ENCODE measurements at places on chromosomes 2 and 18.

DNA sequence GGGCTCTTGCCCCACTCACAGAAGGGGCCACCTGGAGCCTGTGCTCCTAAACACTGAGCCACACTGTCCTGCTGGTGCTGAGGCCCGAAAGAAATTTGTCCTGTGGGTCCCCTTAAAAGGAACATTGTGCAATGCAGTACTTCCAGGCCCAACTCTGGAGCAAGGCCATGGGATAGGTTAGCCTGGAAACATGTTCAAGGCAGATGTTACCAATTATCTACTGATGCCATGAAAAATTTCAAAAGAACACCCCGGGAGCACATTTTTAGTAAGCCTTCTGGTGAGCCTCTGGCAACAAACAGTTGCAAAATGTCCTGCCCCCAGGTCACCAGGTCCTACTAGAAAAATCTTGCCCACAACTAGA, 12.3 kb upstream of the PTMA start:
- DNase-seq: no peak

DNA sequence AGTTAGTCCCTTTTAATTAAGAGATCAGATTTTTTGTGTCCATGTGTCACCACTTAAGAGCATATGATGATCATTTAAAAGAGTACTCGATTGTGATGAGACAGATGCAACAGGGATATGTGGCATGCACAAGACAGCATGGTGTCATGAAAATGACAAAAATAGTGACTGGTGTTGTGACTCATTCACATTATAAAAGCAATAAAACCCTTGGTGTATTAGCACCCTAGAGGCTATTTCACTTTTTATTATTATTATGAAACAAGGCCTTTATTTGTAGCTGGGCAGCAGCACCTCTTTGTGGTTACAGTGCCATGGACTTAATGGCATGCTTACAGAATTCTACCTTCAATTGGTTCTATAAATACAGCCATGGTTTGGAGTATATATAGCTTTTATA, 1296.0 kb upstream of the ZEB2 start:
- no peak for DNase-seq

- no peak for DNase-seq
Observed at GRCh38 chr18:32072321-32072720, 19.4 kb upstream of the RNF138 start.

GRCh38 chr2:43179942-43180341, 46.5 kb downstream of the ZFP36L2 start:
- no peak for DNase-seq

DNA sequence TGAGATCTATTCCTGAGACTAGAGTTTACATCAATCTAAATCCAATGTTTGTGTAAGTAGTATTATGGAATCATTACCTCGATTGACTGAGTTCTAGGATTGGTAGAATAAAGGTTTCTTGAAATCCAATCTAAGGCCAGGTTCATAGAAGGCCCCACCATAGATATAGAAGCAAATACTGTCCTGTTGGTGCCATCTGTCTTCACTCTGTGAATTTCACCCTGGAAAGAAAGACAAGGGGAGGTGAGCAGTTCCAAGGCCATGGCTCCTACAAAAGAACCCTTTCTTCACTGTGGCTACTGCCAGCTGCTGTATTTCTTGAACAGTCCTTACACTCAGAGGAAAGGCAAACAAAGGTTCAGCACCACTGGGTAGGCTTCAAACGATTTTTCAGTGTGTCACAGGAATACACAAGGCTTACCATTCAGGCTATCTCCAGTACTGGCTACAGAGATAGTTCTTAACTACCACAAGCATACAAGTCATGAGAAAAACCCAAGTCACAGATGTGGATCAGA, 137.0 kb downstream of the LRP2 start:
- no peak for DNase-seq

DNA sequence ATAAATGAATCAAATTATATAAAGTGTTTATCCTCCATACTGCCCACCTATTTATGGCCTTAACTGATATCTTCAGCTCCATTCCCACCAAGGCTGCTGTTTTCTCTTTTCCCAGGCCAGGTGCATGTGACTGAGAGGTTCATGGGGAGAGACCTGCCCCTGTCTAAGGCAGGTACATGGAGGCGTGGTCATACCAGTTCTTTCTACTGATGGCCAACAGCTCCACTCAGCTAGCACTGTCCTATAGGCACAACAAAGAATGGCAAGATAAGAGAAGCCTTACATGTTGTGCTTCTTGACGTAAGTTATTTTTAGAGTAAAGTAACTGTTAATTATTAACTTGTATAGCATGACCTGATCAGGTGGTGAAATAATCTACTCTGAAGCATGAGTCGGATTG, 16.8 kb downstream of the AKAIN1 start:
- DNase-seq: no peak

DNA sequence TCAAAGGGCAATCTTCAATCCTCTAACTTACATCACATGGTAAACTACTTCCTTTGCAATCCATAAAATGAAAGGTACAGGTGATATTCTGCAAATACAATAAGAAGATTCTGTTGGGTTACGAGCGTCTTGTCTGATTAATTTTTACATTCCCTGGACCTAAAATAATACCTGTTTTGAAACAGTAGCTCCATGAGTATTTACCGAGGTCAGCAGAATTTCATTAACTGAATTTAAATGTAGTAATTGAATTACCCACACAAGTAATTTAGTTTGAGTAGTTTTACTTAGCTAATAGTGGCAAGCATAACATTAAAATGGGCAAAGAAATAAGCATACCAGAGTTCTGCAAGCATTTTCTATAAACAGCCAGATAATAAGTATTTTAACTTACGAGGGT, 652.0 kb downstream of the DPP10 start:
- DNase-seq: no peak

DNA sequence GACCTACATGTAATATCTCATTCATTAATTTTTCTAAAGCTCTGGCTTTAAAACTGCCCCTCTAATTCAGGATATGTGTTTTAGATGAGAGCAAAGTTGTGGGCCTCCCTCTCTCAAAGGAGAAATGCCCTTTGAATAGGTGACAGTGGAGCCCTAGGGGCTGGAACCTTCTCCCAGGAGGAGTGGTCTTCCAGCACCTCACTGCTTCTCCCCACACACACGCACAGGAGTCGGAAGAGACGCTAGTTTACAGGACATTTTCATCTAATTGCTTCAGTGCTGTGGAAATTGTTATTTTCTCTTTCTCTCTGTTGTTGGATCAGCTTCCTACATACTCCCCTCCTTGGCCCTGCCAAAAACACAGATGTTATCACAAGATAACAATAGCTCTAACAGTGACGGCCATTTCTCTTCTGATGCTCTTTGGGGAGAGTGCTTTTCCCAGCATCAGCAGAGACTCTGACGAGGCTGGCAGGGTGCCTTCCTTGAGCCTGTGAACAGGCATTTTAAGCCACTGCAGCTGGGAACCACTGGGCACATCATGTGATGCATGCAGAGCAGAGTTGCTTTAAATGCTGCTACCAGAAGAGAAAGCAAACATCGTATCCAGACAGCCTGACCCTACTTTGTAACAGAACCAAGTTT, 209.4 kb upstream of the SP5 start:
- DNase-seq: no peak

DNA sequence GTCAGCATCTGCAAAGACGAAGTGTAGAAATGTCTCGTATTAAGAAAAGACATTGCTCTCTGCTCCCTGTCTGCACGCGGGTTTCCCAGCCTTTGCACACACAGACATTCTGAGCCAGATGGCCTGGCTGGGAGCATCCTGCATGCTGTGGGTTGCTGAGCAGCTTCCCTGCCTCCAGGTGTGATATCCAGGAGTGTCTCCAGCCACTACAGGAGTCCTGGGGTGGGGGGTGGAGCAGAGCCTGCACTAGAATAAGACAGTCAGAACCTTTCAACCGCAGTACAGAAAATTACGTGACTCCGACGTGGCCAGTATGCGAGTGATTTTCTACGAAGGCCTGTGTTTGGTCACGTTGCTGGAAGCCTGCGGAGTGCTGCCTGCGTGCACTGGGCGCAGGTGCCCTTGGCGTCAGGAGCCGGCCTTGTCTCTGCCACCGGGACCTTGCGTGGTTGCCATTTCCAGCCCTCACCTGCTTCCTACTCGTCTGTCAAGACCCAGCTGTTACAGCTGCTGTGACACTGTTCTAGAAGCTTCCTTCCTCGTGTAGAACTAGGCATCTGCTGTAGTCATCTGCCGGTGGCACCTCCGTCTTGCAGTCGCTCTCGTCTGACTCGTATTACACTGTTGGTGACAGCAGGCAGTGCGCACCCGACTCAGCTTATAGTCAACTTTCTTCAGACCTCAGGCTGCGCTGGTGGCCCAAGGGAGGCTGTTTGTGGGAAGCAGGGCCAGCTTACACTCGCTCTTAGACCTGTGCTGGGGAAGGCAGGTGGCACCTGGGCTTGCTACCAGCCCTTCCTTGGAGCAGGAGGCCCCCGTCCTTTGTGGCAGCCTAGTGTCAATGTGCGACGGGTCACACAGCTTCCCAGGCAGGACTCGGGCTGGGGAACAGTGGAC, 11.2 kb downstream of the CTDP1 start:
- no peak for DNase-seq

DNA sequence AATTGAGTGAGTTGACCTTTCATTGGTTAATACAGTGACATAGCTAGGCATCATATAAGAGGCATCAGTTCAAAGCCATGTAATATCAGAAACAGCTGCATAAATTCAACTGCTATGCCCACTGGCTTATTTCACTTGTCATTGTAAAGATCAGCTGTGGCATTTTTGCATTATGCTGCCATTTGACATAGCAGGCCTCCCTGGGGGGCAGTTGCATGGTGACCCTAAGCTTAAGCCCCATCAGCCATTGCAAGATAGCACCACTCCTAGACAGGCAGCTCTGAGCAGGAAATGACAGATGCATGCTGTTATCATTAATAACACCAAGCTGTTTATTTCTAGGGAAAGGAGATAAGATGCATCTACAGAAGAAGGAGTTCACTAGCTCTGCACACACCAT, 233.4 kb upstream of the CNTNAP5 start:
- DNase-seq: no peak

- no peak for DNase-seq
Observed at GRCh38 chr2:190343536-190344275, at the start of gene INPP1. Gene INPP1 (plus strand): TSS chr2:190343589. CDS start chr2:190360103, 16,514 bp downstream.

- no peak for DNase-seq
Observed at GRCh38 chr2:72130659-72131360, 16.9 kb downstream of the CYP26B1 start.

- DNase-seq: no peak
Observed at GRCh38 chr2:38922389-38922788, 32.7 kb downstream of the ARHGEF33 start.

DNA sequence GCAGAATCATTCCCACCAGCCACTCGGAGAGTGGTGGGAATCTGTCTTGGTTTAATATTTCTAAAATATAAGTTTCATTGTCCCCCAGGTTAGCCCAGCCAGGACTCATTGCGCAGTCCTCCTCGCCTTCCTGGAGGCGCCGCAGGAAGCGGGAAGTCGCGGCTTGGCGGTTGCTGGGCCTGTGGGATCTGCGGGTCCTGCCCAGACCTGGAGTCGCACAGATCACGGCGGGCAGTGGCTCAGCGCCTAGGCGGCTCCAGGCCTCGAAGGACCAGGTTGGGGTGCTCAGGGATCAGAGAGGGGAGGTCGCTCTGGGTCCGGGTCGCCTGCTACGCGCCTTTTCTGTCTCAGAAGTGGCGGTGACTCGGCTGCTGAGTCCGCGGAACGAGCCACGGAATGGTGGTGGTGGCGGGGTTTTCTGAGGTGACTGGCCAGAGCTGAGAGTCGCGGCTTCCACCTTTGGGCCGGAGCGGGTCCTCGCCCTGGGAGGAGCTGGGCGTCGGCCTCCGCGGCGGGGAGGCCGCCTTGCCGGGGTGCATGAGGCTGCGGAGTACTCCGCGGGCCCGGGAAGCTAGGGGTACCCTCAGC, 2.6 kb downstream of the HOXD3 start:
- no peak for DNase-seq

DNA sequence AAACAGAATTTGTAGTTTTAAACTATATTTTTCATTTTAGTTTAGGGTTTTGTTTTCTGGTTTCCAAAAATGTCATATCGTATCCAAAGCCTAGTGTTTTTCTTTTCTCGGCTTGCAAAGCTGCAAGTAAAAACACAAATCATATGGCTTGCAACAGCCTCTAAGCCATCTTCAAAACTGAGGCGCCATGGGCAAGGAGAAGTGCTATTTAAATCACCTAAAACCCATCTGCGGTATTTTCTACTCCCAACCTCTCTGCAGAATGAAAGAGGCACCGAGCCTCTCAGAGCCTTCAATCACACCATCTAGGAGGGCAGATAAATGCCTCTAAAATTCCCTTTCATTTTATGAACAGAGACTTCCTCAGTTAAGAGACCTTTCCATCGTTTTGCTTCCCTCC, 25.2 kb downstream of the FECH start:
- DNase-seq: no peak

GRCh38 chr2:113218283-113219091, 44.7 kb downstream of the PSD4 start:
- no peak for DNase-seq

GRCh38 chr2:10864861-10865636, 46.7 kb upstream of the KCNF1 start:
- DNase-seq: peak; percentile 66

DNA sequence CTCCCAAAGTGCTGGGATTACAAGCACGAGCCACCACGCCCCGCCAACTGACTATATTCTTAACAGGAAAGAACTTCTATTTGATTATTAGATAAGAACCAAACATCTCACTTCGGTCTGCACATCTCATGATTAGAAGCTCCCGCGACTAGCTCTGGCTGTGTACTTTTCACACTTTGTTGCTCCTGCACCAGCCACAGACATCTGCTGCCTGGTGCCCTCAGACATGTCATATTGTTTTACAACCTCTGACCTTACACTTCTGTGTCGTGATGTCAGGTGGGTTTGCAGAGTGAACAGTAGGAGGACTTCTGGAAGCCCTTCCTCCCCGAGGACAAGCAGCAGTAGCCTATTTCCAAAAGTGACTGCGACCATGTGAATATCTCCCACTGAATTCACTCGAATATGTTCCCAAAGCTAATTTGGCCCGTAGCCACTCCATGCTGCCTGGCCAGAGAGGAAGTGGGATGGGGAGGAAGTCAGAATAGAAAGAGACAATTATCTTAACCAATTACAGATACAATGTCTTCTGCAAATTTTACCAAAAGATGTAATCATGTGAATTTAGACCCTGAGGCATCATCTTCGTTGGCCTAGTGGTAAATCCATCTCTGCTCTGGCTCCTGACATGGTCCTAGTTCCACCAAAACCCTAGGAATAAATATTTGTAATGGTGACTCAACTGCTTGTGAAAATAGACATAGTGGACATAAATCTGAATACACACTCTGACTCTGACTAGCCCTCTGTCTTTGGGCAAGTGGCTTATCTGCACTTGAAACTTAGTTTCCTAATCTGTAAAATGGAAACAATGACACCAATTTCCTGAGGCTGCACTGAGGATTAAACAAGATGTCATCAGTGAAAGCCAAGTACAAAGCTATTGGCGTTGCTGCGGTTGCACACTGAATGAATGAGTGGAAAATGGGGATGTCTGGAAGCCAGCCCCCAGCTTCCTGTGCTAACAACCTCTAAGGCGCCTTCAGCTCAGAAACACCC, 406.1 kb downstream of the LRATD1 start:
- no peak for DNase-seq

GRCh38 chr2:56688661-56689060, 504.9 kb downstream of the CCDC85A start:
- no peak for DNase-seq

Data from GM12864 (cell line).